ENCODE measurements at places on chromosomes 7 and 10.

GRCh38 chr7:82841828-82842227, 320.9 kb downstream of the PCLO start:
- DNase-seq, result no peak

DNA sequence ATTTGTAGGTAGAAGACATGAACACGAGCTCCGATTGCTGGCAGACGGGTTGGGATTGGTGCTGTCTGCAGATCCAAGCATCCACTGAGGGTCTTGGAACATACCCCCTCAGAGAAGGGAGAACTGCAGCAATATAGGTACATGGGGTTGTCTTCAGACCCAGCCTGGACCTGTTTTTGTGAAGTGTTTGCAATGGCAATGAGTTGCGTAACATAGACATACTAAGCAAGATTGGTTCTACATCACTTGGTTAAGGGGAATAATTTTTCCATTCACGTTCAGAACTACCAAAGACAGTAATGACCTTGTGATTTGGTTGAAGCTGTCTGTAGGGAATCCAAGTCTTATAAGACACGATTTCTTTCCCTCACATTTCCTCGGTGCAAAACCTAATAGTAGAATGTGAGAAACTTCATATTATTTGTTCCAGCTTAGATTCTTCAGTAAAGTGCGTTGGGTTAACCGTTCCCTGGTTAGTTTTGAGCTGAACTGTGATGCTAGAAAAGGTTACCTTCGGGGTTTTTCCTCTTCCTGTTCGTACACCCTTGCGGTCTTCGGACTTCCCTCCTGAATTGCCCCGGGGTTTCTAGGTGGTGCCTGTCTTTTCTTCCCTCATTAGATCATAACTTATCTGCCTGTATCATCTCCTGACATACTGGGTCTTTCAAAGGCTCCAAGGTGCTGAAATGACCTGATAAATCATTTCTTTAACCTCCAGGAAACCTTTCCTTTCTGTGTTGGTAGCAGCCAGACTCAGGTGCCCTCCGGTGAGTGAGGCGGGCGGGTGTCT, 14.4 kb downstream of the PROSER2 start:
- no peak for DNase-seq

DNA sequence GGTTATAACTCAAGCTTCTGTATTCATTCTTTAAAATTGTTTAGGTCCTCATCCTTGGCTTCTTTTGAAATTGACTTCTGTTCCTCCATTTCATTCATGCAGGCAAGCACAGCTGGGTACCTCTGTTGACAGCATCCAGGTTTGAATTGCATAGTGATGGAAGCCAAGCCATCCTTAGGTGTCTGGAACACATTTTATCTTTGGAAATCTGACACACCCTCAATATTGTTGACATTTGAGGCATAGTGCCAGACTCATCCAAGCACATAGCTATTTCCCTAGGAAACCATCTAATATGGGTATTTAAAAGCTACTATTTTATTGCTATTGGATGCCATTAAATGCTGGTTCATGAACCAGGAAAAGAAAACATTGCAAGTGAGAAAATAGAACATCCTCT, 142.1 kb upstream of the PTPRZ1 start:
- no peak for DNase-seq

DNA sequence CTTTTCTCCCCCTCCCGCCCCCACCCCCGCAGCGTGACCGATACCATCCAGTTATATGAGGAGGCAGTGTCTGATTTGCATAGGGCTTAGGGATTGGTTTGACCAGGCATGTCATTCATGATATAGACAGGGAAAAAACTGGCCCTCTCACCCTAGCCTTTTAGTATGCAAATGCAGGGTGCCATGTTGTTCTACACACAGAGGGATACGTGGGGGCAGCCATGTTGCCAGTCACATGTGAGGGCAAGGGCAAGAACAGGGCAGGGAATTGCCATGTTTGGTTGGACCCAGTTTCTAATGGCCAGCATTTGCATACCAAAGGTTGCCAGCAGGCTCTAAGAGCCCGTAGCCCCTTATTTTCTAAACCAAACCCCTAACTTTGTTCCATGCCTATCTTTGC, 552.1 kb downstream of the SORCS1 start:
- no peak for DNase-seq

DNA sequence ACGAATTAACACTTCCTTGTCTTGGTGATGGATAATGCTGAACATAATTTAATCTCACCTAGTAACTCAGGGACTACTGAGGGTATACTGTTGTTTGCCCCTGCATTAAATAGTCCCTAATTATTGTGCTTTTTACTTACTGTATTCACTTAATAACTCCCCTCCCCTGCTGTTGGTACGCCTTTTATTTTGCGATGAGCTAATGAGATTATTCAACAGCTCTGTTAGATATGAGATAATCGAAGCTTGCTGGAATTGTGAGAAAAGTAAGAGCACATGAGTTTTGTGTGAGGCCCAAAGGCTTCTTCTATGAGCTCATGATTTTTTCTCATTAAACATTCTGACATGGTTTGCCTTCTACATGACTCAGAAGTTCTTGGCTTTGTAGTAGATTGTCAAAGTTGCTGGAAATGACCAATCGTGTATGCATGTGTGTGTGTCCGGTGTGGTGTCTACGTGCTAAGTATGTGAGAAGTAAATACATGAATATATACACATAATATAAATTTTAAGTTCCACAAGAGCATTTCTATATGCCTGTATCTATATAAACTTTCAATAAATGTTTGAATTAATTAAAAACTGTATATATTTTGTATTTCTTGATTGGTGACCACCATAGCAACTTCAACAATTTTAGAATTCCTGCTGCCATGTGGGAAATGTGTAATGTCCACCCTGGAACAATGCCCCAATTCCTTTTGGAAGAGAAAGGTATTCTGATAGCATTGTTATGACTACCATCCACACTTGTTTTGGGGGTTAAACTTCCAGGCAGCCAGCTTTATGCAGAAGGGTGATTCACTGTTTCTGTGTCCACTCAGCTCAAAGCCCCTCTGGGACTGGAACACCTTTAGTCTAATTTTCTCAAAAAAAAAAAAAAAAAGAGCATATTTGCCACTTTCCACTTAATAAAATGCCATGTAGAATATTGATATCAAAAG, 106.2 kb downstream of the SAMD9 start:
- no peak for DNase-seq

- DNase-seq, result no peak
Observed at GRCh38 chr10:119360181-119360921, 153.0 kb downstream of the GRK5 start.

DNA sequence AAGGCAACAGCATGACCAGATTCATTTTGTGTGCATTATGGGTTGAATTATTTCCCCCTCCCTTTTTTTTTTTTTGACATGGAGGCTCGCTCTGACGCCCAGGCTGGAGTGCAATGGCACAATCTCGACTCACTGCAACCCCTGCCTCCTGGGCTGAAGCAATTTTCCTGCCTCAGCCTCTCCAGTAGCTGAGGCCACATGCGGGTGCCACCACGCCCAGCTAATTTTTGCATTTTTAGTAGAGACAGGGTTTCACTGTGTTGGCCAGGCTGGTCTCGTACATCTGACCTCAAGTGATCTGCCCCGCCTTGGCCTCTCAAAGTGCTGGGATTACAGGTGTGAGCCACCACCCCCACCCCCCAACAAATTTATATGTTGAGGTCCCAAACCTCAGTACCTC, 42.0 kb downstream of the ZNF783 start:
- no peak for DNase-seq

DNA sequence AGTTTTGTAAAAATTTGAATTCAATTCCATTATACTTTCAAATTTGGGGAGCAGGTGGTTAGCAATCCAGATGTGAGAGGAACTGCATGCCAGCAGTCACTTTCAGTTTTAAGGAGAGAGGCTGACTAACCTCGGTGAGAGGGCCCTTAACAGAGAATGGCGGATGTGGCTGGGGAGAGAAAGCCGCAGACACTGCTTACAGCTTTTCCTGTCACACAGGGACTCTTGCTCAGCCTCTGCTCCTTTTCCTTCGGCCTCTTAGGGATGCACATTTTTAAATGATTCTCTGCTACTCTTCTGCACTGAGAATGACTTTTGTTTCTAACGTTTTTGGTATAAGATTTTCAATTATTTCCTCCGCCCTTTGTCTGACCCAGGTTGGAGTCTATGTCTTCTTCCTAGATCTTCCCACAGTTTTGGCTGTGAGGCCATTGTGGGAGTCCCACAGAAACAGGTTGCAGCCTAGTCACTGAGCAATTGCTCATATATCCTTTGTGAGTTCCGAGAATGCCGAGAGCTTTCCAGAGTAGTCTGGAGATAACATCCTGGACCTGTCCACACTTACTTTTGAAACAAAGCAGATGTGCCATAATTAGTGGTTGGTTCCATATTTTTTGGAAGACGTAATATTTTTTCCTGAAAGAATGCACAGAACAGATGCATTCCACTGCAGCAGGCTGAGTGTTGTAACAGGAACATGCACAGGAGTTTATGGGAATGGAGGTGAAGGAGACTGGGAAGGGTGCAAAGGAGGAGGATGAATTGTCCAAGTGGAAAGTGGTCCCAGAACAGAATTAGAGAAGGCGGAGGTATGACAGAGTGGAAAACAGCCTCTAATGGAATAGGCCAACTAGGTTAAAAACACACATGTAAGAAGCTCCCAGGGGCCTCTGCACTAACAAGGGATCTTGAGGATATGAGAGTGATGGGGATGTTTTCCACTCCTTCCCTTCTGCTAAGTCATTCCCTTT, 168.0 kb upstream of the ZNF32 start:
- DNase-seq, result peak; percentile 71

DNA sequence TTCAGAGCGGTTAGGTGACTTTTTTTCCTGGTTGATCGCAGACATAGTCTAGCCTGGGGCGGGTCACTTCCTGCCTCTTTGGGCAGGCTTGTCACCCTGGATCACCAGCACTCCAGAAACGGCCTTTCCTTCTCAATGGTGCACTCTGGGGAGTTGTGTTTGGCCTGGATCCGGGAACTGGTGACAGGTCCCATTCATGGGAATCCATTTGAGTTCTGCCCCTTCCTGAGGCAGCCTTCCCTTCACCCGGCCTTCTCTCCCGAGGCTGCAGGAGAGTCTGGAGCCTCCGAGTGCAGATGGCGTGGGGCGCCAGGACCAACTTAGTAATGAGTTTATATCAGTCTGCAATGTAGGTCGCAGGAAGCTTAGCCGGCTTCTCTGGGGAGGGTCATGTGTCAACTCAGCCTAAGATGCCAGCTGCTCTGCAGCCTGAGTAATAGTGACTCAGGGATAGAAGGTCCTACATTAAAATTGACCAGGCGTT, 54.2 kb downstream of the TACR2 start:
- no peak for DNase-seq

- no peak for DNase-seq
Observed at GRCh38 chr7:85520175-85520574, 333.3 kb upstream of the SEMA3D start.

DNA sequence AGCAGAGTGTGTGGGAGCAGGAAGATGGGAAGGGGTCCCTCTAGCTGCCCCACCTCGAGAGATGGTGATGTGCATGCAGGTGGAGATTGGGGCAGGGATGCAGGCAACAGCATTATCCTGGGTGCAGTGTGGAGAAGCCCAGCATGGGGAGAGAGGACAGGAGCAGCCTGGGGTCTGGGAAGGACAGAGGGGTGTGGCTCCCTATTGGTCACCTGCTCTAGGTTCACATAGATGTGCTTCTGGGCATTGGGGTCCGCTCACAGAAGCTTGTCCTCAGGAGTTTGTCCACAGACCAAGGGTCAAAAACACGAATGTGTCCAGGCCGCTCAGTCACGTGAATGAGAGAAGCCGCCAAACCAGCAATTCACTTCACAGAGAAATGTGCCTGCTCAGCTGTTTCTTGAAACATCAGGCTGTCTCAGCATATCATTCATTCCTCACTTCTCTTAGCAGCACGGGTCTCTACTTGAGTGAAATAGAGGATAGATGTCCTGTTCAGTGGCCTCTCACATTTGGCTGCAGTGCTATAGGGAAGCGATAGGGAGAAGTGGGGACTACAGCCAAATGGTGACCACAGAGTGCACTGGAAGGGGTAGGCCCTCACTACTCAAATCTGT, 11.5 kb upstream of the SLC29A3 start:
- no peak for DNase-seq

DNA sequence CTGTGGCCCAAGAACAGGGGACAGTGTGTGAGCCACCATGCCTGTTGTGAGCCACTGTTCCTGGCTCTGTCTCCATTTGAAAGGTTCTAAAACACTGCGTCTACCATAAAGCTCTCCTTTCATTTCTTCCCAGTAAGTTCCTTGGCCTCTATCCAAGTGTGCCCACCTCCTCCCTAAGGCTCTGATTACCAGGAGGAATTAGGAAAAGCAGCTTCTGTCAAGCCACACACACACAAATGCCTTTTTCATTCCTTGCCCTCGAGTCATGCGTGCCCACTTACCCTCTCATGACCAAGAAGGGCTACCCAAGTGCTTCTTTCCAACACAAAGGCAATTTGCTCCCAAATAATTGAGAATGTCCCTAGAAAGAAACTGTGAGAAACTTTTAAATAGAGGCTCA, 70.8 kb upstream of the PARD3 start:
- no peak for DNase-seq

GRCh38 chr7:43666938-43667337, 62.4 kb downstream of the COA1 start:
- no peak for DNase-seq

DNA sequence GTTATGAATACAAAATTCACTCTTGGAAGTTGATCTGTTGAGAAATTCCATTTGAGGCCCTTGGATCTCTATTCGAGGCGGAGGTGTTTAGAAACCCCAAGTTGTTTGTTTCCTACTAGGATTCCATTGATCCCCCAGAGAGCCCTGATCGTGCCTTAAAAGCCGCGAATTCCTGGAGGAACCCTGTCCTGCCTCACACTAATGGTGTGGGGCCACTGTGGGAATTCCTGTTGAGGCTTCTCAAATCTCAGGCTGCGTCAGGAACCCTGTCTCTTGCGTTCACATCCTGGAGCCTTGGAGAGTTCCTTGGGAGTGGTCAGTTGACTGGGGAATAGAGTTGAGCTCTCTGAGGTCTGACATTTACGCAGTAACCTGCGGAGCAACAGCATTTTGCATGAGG, 1.2 kb downstream of the CFAP69 start:
- DNase-seq, result no peak

DNA sequence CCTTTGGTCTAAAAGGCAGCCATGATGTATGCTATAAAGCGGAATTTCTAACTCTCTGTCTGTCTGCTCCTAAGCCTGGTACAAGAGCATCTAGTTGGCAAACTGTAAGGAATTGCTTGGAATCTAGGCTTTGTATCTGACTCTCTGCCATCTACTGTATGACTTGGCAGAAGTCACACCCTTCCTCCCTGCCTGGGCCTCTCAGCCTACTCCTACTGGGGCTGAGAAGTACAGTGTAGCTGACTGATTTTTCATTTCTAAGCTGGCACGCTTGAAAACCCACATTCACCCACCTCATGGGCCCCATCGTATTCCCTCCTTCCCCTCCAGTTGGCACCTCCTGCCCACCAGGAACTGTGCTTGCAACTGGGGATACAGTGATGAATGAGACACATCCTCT, 435.2 kb downstream of the PLXNA4 start:
- no peak for DNase-seq

- peak; percentile 68 for DNase-seq
Observed at GRCh38 chr10:72335394-72336258, 19.1 kb downstream of the DNAJB12 start.

DNA sequence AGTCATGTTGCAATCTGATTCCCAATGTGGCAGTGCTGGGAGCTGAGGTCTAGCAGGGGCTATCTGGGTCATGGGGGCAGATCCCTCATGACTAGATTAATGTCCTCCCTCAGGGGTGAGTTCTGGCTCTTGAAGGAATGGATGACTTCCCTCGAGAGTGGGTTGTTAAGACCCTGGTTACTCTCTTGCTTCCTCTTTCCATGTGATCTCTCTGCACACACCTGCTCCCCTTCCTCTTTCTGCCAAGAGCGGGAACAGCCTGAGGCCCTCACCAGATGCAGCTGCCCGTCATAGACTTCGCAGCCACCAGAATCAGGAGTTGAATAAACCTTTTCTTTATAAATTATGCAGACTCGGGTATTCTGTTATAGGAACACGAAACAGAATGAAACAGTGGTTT, 37.8 kb downstream of the SFMBT2 start:
- DNase-seq, result no peak
